ENCODE measurements at places on chromosomes 3 and 15.

GRCh38 chr3:36714343-36715086, 49.8 kb downstream of the DCLK3 start:
- DNase-seq, result no peak

DNA sequence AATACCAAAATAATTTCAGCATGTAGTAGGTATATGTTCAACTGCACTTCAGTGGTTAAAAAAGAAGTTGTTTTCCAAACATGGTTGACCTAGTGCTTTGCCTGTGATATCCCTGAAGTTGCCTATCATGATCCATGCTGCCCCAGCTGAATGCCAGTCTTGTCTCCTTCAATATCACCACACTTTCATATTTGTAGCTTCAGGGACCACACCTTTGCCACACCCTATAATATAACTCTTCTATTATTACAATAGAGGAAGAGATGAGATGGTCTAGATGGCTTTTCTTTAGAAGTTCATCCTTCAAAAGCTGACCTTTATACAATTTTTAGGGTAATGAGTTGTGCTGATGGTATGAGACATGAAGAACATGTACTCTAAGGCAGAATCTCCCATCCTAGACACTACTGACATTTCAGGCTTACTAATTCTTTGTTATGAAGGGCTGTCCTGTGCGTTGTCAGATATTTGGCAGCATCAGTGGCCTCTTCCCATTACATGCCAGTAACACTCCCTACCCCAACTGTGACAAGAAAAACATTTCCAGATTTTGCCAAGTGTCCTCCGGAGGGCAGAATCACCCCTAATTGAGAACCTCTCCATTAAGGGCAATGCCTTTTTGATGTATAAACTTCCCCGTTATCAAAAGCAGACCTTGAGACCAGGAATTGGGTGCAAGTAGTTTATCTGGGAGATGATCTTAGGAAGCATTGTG, 76.2 kb upstream of the PLCL2 start:
- DNase-seq, result no peak

DNA sequence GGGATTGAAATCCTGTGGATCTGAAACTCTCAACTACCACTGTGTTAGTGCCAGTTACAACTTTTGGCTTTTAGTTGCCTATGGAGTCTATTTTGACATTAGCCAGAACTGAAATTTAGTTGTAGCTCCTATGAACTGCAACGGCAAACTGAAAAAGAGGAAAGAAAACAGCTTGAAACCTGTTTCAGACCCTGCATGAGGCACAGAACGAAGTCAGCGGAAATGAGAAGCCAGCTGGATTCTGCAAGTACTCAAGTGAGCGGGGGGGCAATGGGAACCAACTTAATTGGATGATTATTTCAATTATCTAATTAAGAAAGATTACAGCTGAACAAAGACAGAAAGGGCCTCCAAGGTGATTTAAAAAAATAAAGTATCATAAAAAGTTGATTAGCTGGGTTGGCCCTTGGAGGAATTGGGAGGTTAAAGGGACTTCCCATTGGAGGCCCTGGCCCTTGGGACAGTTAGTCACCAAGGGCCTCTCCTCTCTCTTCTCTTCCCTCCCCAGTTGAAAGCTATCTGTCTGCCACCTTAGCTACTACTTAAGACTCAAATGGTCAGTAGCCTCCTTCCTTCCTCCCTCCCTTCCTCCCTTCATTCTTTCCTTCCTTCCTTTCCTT, 352.1 kb downstream of the SHQ1 start:
- DNase-seq, result no peak

GRCh38 chr3:177307826-177308225, 110.5 kb upstream of the TBL1XR1 start:
- no peak for DNase-seq

GRCh38 chr15:94600505-94600904, 369.1 kb downstream of the MCTP2 start:
- DNase-seq, result no peak

- DNase-seq, result no peak
These were observed 252.5 kb downstream of the ISL2 start for GRCh38 chr15:76588811-76589747.

GRCh38 chr3:110419096-110419495, 652.5 kb upstream of the NECTIN3 start:
- DNase-seq, result no peak

DNA sequence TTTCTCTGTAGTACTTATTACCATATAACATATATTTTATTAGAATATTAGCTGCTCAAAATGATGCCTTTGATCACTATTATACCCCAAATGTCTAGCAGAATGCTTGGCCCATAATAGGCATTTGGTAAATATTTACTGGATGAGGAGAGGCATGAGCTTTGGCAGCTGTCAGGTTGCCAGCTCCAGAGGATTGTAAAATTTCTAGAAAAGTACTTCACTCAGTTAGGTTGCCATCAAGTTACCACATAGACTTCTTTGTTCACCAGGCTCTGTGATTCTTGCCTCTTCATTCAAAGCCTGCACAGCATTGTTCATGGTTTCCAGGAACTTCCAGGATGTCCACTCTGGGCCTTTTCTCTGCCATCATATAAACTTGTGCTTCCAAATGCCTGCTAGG, 582.8 kb downstream of the PDCD6IP start:
- no peak for DNase-seq

DNA sequence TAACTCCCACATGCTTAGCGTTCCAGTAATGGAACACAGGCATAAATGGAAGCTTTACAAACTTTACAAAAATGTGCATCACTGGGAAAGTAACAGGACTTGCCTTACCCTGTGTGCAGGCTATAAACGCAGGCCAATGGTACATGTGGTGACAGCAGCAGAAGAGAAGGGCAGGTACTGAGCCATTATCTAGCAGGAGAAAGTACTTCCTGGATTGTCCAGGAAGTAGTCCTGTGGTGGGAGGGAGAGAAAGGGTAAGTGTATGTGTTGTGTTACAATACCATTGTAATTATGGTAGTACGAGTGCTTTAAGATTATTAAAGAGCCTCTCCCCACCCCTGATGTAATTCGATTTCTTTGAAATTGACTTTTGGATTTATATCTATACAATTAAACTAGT, 5.3 kb downstream of the ATP1B3 start:
- DNase-seq, result no peak

- DNase-seq, result no peak
These were observed 113.3 kb upstream of the LIPC start for GRCh38 chr15:58318517-58318916.

GRCh38 chr3:13136426-13136825, 63.2 kb upstream of the IQSEC1 start:
- DNase-seq, result no peak

- DNase-seq, result peak; percentile 72
These were observed at the start of gene TRANK1 for GRCh38 chr3:36944641-36945270. Gene TRANK1 (minus strand): TSS chr3:36945054. CDS start chr3:36944809, 245 bp downstream.

GRCh38 chr3:165125836-165126235, 47.5 kb upstream of the SI start:
- no peak for DNase-seq

DNA sequence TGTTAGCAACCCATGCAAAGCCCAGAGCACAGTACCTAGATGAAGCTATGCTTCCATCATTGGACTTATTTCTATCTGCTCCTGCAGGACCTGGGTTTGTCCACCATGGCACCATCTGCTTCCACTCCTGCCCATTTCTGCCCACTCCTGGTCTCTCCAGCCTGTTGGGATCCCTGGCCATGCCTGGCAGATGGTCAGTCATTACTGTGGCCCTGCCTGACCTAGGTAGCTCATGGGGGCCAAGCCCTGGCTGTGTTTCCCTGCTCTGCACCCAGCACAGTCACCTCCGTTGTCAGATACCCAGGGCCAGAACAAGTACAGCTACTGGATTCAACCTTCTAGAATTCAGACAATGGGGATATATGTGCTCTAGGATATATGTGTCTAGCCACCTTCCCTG, 185.8 kb upstream of the TLE3 start:
- no peak for DNase-seq

GRCh38 chr15:75721923-75722870, 9.5 kb upstream of the CSPG4 start:
- DNase-seq, result peak; percentile 59

GRCh38 chr3:63349583-63350573, 71.8 kb downstream of the SYNPR start:
- peak; percentile 36 for DNase-seq
